ENCODE measurements at places on chromosomes 13 and 19.

- no peak for DNase-seq
Measured at GRCh38 chr13:113109151-113110047, 3.8 kb downstream of the F7 start.

DNA sequence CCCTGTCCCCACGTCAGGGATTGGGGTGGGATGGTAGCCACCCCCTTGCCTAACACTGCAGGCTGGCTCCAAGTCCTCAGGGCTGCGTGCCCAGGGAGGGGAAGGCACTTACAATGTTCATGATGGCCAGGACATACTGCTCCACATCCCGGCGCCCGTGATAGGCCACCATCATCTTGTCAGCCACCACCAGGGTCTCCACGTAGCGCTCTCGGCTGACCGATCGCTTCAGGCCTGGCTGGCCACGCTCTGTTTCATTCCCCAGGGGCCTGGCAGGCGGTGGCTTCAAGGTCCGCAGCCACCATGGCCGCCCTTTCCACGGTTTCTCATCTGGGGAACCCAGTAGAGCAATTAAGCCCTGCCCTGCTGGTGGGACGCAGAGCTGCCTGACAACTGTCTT is 9.7 kb downstream of the ADAMTS10 start:
- no peak for DNase-seq

DNA sequence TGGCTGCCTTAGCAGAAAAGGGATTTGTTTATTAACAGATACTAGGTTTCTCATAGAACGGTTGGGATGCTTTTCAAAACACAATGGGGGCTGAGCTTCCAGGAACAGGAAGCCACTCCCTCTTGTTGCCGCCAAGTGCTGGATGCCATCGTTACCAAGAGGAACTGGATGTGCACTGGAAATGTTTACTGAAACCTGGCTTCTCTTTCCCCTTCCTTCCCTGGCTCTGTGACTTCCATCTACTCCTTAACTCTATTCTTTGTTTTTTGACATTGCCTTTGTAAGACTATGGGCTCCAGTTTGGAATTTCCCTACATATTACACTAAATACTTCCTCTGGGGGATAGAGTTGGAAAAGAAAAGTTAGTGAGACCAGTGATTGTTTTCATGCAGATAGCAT is 11.7 kb upstream of the KL start:
- no peak for DNase-seq

- no peak for DNase-seq
Measured at GRCh38 chr13:77719128-77719527, 21.6 kb downstream of the SLAIN1 start.

DNA sequence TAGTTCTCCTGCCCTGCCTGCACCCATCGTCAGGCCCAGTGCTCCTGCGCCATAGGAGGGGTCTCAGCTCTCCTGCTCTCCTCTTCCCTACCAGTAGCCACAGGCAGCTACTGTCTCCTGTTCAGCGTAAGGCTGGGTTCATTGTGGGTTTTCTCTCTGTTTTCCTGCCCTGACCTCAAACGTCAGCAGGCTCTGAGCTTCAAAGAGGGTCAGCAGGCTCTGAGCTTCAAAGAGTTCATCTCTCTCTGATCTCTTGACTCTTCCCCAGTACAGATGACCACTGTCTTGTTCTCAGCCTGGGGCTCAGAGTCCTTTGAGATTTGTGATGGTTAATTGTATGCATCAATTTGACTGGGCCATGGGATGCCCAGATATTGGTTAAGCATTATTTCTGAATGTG is 4.6 kb upstream of the CPB2 start:
- no peak for DNase-seq

- no peak for DNase-seq
Measured at GRCh38 chr13:79491715-79492114, 10.8 kb downstream of the NDFIP2 start.

DNA sequence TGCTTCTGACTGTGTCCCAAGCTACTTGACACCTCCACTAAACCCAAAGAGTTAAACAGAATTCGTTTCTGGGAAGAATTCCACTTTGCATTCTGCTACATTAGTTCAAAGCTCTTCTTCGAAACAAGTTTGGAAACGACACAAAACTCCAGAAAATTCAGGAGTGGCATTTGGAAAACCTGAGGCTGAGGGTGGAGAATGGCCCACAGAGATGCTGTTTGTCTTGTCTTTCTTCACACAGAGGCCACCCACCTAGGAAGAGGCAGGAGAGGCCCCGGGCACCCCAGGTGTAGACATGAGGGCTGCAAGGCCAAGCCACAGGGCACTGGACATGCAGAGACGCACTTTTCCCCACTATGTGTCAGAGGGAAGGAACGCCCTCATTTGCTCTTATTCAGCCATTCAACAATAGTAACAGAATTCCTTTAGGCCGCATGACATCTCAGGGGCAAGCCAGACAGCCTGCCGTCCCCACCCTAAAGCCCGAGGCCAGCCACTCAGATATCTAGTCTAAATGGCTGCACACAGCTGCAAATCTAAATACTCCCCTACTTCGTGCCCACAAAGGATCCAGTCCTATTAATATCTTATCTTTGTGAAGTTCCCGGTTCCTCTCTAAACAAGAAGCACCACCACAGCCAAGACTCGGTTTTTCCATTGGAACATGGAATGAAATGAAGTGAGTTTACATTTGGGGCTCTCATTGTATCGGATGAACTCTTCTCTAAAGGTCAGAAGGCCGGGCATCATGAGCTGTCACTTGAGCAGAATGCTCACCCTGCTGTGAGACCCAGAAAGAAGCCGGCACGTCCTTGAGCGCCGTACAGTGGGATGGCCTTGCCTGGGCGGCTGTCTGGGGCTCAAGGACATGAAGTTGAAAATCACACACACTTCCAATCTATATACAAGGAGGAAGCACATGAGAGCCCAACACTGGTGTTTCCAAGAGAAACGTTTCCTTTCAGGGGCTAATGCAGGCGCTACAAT is 19.8 kb downstream of the COL4A1 start:
- no peak for DNase-seq

DNA sequence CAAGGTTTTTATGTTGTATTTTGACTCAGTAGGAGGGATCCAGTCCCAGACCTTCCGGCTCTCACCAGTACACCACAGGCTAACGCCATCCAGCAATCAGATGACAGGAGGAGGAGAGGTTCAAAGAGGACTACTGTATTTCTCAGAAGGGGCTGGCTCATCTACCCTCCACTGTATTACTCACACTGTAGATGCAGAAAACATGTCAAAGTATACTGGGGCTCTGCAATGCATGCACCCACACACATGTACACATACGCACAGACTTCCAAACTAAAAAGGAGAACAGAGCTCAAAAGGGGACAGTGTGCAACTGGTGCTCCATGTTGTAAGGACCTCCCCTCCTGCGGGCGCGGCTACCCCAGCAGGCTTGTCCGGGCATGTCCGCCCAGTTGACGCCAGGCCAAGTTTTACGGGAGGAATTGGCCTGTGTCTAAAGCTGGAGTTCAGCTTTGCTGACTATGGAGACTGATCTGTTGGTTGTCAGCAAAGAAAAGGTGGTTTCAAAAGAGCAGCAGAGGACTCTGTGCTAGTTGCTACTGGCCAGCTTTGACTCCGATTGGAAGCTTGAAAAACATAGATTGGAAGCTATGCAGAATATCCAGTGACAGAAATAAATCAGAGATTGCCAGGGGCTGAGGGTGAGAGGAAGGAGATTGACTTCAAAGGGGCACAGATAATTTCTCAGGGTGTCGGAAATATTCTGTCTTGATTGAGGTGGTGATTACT is 314.2 kb downstream of the DLEU7 start:
- DNase-seq = no peak

- peak; percentile 21 for DNase-seq
Measured at GRCh38 chr13:32639502-32640105, 53.4 kb downstream of the PDS5B start.

DNA sequence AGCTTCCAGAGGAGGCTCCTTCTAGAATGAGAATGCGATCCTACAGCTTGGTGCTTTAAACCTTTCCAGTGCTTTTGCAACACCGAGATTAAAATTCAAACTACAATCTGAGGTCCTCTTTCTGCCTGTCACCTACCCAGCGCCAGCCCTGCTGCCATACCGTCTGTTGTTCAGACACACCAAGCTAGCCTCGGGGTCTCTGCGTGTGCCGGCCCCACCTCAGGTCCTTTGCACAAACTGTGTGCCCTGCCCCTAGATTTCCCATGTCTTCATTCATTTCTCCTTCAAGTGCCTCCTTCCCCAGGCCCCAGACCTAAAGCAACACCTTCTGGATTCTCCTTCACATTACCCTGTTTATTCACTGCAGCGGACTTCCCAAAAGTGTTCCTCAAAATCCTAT is 11.1 kb downstream of the HSH2D start:
- DNase-seq = no peak

- no peak for DNase-seq
Measured at GRCh38 chr13:106056851-106057250, 478.6 kb downstream of the EFNB2 start.

DNA sequence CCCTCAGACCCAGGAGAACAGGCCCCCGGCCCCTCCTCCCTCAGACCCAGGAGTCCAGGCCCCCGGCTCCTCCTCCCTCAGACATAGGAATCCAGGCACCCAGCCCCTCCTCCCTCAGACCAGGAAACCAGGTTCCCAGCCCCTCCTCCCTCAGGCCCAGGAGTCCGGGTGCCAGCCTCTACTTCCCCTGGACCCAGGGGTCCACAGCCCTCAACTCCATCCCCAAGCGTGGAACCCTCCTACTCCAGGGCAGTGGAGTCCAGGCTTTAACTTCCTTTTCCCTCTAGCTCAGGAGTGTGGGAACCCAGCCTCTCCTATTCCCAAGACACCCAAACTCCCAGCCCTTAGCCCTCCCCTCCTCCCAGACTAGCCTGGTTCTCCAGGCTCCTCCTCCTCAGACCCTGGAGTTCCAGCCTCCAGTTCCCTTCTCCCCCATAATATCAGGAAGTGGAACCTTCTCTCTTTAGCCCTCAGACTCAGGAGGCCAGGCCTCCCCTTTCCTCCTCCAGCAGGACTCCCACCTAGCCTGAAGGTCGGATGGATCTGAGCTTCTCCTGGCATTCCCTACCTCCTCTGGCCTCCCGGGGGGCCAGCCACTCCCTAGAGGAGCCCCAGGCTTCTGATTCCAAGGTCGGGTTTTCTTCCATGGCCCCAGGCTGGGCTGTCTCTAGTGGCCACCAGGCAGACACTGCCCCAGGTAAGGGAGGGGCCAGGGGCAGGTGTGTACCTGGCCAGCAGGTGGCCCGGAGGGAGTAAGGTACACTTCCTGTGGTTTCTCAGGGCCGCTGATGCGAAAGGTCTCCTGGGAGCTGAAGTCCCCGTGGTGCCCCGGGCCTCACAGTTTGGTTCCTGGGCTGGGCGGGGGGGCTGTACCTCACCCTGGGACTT is at the start of gene TMC4:
Gene TMC4, minus strand, starts transcription at position 690 of the 888 bp plus-strand sequence. Its CDS starts 43 bp downstream, at position 647.
- no peak for DNase-seq

GRCh38 chr13:74796157-74796556 is 662.0 kb upstream of the KLF12 start:
- no peak for DNase-seq

- no peak for DNase-seq
Measured at GRCh38 chr13:33127009-33127551, 110.9 kb downstream of the KL start.

- DNase-seq = no peak
Measured at GRCh38 chr19:49103331-49104085, 10.7 kb upstream of the LIN7B start.

GRCh38 chr13:45747071-45747470 is 45.0 kb downstream of the CBY2 start:
- no peak for DNase-seq

DNA sequence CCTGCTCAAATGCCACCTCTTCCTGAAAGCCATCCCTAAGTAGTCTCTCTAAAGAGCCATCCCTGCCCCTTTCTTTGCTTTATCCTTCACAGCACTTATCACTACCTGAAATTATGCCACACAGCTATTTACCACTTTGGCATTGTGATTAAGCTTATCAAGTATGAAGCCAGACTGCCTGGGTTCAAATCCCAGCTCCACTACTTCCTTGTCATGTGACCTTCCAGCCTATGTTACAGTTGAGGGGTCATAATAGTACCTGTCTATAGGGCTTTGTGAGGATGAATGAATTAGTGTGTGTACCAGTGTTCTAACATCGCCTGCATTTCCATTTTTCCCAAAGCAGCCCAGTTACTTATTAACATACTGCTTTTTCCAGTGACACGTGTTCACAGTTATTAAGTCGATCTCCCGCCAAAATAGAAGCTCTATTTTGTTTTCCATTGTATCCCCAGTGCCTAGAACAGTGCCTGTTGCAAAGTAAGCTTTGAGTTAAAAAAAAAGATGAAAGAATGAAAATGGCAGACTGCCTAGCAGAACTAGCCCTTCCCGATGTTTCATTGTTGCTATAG is 32.8 kb downstream of the ZSWIM9 start:
- no peak for DNase-seq

DNA sequence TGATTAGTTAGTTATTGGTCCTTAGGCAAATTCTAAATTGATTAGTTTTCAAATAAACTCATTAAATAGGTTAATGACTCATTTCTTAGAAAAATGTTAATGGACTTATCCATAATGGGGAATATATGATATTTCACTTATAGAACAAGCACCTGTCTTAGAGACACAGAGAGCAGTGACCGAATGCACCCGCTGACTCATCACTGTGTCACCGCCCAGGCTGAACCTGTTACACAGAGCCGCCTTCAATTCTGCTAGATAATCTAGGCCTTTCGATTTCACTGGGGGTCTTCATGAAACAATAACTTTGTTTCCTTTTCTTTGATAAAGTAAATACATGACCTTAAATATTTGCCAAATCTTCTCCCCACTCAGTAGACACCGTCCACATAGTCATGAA is 13.1 kb downstream of the IRS2 start:
- no peak for DNase-seq

DNA sequence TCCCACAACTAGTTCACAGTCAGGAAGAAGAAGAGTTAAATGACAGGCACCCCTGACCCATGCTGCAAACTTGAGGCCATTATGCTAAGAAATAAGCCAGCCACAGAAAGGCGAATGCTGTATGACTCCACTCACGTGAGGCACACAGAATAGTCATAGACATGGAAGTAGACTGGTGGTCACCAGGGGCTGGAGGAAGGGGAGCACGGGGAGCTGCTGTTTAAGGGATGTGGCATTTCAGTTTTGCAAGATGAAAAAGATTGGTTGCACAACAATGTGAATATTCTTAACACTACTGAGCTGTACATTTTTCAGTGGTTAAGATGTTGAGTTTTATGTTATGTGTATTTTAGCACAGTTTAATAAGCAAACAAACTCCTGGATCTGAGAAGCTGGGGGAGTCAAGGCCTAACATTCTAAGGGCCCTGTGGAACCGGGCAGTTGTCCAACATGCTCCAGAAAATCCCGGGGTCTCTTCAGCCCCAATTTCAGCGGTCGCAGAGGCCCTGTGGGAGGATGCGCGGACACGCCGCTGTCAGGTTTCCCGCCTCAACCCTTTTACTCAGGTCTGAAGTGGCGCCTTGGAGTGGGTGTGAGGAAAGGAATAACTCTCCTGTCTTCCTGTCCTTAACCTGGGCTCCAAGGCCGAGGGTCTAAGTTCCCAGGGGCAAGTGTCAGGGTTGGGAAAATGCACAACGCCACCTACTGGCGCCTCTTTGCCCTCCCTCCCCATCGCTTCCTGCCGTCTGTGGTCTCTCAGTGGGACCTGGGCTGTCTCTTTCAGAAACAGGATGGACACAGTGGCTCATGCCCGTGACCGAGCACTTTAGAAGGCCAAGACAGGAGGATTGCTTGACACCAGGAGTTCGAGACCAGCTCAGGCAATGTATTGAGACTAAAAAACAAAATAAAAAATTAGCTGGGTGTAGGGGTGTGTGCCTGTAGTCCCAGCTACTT is 4.4 kb upstream of the TMEM272 start:
- peak; percentile 24 for DNase-seq
